Parietal lobe (tissue), 2 donors: ENCODE measurements at places on chromosomes 4 and X. TPM values are rescaled to one million over a fixed set of nuclear protein-coding genes. Genes with fewer than 3 reads are reported as not detected.

Gene TMPRSS11B
- not detected for total RNA-seq

Gene TRPC3
- total RNA-seq = 15.3 TPM

Gene FGD1
- 13.8 TPM for total RNA-seq

Gene SCD5
- 270 TPM for total RNA-seq
